ENCODE measurements at places on chromosomes 2 and 18.

DNA sequence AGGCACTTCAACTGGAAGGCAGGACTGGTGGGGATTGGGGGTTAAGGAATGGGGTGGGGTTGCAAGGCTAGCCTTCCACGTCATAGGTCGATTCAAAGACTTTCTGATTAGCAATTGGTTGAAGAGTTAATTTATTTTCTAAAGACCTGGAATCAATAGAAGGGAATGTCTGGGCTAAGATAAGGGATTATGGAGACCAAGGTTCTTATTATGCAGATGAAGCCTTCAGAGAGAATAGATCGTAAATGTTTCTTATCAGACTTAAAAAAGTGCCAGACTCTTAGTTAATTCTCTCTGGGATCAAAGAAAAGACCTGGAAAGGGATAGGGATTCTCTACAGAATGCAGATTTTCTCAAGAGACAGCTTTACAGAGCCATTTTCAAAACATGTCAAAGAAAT is 368.0 kb upstream of the DLGAP1 start:
- DNase-seq = no peak

- DNase-seq = peak; percentile 74
These were observed 15.7 kb downstream of the GRHL1 start for GRCh38 chr2:9967053-9967775.

GRCh38 chr2:106358081-106358480 is 110.1 kb downstream of the RGPD3 start:
- peak; percentile 72 for DNase-seq

DNA sequence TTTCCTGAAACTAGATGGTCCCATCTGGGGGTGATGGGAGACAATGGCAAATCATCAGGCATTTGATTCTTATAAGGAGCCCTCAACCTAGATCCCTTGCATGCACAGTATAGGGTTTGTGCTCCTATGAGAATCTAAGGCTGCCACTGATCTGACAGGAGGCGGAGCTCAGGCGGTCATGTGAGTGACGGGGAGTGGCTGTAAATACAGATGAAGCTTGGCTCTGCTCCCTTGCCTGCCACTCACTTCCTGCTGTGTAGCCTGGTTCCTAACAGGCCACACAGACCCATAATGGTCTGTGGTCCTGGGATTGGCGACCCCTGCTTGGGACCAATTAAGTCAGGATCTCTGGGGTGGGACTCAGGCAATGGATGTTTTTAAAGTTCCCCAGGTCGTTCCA is 293.4 kb downstream of the ZNF521 start:
- peak; percentile 15 for DNase-seq

DNA sequence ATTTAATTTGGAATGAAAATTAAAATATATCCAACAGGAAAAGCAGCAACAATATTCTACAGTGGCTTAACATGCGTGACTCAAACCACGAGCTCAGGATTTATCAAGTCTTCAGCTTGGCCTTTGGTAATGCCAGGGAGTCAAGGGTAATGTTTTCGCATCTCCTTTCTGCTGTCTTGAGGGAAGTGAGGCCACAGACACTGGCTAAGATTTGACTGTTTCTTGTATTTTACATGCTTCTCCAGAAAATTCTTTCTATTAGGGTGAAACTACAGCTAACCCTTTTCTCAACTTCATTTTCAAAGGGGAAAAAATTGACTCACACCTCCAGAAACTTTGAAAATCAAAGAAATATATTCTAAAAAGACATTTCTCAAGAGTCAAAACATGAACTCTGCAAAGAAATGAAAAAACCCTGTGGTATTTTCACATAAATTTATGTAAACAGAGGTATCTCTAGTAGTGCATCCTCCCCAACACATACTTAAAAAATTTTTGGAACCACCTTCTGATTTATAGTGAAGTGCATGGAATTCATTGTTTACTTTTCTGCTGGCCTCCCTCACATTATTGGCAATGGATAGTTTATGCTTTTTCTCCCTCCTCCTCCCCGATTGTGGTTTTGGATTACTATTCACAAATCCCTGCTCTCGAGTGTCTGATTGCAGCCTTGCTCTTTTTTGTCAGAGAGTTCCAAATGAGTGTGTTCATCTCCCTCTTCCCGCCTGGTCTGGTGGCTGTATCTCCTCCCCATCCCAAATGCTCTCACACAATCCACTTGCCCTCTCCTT is 48.7 kb downstream of the DPP4 start:
- DNase-seq = no peak

DNA sequence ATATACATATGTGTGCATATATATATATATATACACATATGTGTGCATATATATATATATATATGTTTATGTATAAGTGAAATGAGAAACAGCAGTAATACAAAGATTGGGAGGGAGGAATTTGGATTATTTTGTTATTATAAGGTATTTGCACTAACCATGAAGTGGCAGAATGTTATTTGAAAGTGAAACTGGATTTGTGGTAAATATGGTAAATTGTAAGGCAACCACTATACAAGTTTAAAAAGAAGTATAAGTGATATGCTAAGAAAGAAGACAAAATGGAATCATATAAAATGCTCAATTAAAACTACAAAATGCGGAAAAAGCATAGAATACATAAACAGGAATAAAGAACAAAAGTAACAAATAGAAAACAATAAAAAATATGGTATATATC is 37.5 kb downstream of the FBXO15 start:
- DNase-seq = no peak

DNA sequence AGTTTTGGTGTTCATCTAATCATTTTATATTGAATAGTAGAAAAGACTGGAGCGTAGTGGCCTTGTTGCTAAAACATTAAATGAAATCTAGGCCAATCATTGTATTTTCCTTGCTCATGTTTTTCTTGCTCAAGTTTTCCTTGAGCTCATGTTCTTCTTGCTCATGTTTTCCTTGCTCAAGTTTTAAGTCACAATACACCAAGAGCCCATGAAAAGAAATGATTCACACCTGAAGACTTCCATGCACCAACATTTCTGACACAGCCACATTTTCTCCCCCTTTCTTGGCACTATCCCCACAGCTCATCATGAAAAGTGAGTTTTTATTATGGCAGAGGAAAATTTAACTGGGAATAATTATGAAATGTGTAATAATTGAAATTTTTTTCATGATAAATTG is 92.0 kb downstream of the LRP1B start:
- DNase-seq = no peak

GRCh38 chr2:156630579-156631337 is 194.6 kb downstream of the GPD2 start:
- no peak for DNase-seq

- DNase-seq = no peak
These were observed 20.4 kb downstream of the ADI1 start for GRCh38 chr2:3498783-3499394.

DNA sequence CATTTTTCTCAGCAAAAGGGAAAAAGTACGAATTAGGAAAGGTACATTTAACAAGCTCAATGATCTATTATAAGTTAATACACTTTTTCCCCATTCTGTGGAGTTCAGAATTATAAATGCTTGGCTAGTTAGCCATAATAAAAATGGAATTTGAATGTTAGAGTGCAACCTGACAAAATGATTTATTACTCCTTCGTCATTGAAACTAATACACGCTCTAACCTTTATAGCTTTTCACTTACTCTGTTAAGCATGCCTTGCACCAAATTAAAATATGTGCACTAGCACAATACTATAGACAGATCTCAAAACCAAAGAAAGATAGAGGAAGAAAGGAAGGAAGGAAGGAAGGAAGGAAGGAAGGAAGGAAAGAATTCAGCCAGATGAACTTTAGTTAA is 46.1 kb upstream of the FRZB start:
- no peak for DNase-seq

DNA sequence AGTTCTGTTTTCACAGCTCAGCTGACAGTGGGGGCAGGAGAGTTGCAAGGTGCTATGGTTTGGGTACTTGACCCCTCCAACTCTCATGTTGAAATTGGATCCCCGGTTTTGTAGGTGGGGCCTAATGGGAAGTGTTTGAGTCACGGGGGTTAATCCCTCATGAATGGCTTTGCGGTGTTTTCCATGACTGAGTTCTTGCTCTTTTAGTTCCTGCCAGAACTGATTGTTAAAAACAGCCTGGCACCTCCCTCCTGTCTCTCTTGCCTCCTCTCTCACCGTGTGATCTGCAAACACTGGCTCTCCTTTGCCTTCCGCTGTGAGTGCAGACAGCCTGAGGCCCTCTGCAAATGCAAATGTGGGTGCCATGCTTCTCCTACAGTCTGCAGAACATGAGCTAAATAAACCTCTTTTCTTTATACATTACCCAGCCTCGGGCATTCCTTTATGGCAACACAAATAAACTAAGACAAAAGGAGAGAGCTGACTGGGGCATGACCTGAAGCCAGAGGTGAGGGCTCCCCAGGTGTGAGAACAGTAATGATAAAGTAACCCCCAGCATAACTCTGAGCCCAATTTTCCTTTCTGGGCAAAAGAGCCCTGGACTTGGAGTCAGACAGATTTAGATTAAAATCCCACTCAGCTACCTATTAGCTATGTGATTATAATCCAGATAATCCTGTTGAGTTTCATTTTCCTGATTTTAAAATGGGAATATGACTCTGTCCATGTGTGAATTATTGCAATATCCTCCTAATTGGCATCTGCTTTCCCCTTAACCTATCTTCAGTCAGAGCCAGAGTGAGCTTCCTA is 64.9 kb upstream of the CAPN13 start:
- DNase-seq = no peak

DNA sequence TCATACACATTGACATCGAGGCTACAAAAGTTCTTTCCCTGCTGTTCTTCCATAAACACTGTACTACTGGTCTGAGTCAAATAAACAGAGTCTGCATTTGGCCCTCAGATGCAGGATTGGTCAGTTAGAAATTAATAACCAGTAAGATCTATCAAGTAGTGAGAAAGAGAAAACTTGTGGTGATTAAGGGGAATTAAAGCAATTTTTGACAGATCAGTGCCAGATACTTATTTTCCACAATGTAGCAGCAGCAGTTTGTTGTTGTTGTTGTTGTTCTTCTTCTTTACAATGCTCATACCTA is 85.0 kb downstream of the IKZF2 start:
- DNase-seq = no peak

DNA sequence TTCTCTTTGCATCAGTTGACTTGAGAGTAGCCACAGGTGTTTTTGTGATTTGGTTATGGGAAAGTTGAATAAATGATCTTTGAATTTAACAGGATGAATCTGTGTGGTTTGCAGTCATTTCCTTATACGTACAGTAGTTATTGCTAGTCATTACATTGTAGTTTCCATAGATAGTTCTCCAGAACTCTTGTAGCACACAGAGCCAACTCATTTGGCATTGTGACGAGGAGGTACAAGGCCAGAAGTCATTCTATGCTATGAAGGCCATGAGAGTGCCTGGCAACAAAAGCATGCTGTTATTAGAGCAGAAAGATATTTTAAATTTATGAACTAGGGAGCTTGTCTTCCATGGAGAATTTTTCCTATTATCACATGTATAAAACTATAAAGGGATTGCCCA is 973.0 kb upstream of the CHAC2 start:
- DNase-seq = no peak

- DNase-seq = no peak
These were observed 539.2 kb downstream of the SLC4A3 start for GRCh38 chr2:220166616-220167015.

- DNase-seq = no peak
These were observed 54.0 kb upstream of the SPP2 start for GRCh38 chr2:233996461-233996860.

GRCh38 chr2:74858281-74858680 is 24.4 kb downstream of the HK2 start:
- no peak for DNase-seq

DNA sequence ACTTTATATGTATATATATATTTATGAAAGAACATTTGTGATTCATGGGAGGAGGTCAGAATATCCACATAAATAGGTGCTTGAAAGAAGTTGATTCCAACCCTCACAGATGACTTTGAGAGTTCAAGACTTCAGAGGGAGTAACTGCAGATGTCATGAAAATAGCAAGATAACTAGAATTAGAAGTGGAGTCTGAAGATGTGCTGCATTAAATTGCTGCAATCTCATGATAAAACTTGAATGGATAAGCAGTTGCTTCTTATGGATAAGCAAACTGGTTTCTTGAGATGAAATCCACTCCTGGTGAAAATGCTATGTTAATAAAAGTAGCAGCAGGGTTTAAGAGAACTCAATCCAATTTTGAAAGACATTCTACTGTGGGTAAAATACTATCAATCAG is 40.2 kb downstream of the G6PC2 start:
- no peak for DNase-seq

- DNase-seq = no peak
These were observed 10.3 kb downstream of the CYP1B1 start for GRCh38 chr2:38065502-38066135.

DNA sequence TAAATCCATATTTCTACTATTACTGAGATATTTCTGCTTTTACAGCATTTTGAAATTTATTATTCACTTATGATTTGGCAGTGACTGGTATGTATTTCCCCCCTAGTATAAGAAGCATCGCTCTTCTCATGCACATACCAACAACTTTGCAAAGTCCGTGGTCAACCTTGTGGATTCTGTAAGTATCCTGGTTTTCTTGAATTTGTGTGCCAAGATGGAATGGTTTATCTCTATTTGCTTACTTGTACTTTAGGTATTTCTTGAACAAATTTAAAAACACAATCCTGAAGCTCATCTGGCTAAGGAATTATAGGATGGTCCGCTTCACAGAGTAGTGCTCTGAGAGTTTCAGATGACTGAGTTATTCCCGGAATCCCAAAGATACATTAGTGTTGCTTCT is 85.0 kb upstream of the FAM237A start:
- DNase-seq = no peak

GRCh38 chr2:33241072-33241471 is 235.4 kb upstream of the RASGRP3 start:
- no peak for DNase-seq

- no peak for DNase-seq
These were observed 269.8 kb downstream of the BCL11A start for GRCh38 chr2:60283626-60284025.

DNA sequence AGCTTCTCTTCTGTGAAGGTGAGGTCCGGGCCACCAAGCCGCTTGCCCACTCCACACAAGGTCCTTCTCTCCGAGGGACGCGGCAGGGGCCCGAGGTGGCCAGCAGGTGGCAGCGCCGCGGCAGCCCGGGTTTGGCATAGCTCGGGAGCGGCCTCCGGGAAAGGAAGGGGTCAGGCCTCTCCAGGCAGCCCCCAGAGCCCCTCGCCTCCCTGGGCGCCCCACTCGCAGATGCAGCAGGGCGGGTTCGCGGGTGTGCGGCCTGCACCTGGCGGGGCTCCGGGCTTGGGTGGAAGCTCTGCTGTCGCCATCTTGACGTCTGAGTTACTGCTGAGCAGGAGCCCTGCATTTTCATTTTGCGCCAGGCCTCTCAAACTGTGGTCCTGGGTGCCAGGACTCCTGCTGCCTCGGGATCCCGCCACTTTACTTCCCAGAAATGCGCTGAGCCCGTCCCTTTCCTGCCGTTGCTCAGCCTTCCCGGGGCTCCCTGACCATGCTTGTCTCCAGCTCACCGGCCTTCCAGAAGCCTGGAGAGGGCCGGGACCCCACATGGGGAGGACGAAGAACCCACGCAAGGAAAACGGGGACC is 18.6 kb upstream of the NCL start:
- peak; percentile 78 for DNase-seq

DNA sequence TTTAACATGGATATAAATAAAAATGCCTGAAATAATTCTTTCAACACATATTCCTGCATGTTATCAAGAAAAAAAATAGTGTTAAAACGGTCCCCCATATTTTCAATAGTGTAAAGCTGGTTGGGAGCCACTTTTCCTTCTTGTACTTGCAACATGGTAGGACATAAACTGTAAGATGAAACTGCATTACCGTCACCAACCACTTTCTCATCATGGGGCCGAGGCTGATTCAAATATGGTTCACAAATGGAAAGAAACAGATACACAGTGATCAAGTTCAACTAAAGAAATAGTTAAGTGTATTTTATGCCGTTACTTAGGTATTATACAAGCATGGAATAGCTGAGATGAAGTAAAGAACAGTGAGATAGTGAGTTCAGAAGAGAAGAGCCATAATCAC is 360.7 kb downstream of the ZEB2 start:
- no peak for DNase-seq

All from RPMI8226 (cell line).